ENCODE measurements at places on chromosomes 3 and 15.

GRCh38 chr3:14148041-14148985 lies 23.5 kb downstream of the TMEM43 start:
- DNase-seq = no peak

- no peak for DNase-seq
Measured at GRCh38 chr15:34122771-34123183, 20.9 kb downstream of the PGBD4 start.

DNA sequence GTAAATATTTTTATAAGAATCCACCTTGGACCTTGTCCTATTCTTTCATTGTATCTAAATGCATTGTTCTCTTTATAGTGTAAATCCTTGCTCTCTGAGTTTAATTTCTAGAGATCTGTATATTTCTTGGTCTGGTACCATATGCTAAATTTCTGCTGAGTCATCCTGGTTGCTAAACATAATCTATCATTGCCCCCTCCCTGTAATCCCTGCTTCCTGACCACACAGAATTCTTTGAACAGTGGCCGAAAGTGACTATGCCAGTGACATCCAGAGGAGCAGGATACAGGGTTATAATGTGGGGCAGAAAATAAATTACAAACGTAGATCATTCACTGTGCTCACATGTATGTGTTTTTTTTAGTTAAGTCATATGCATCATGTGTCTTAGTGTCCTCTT lies 143.1 kb downstream of the DIPK2A start:
- DNase-seq = no peak

DNA sequence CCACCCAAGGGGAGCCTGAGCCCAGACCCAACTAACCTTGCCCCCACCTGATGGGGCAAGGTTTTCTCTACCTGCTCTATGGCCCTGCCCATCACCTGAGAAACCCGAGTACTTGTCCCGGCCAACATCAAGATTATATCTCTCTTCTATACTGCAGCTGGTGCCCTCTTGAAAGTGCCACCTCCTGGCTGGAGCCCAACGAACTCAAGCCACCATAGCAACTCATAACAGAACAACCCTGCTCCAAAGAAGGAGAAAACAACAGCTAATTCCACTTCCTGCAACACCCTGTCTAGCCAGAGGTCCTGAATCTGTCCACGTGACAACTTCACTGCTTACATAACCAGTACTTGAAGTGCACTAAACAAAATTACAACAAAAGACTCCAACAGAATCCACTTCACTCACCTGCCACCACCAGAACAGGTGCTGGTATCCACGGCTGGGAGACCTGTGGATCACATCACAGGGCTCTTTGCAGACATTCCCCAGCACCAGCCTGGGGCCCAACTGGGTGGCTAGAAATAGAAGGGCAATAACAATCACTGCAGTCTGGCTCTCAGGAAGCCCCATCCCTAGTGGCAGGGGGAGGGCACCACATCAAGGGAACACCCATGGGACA lies 49.2 kb downstream of the PIERCE2 start:
- DNase-seq = no peak

DNA sequence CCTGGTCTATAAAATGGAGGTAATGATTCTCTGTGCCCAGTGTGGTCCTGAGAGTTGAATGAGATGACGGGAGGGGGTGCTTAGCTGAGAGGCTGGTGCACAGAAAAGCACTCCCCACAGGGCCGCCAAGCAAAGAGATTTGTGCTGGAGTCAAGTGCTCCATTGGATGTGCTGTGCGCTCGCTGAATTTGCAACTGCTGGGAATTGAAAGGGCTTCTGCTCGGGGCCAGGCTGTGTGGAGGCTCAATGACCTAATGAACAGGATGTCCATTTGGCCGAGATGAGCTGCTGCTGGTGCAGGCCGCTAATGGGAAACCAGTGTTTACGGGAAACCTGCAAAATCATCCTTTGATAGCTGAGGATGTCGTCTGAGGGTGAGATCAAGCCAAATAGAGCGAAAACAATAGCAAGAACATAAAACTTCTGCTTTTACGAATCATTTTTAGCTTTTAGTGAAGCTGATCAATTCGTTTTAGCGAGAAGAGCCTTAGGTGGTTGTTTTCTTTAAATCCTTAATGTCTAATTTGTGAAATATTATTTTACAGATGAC lies 211.7 kb downstream of the GABRG3 start:
- DNase-seq = no peak

DNA sequence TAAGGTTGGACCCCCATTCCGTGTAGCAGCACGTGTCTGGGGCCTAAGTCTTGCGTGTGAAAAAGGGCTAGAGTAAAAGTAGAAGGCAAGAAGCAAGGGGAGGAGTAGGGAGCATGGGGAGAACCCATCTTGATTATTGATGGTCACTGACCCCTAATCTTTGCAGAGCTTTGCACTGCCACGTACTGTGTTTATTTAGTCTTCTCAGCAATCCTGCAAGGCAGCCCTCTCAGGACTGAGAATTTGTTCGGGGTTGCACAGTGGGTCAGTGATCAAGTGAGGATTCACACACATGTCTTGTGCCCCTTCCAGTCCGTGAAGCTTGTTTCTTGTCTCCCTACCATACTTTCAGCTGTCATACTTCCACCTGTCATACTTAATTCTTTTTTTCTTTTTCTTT lies 7.2 kb downstream of the SEMA4B start:
- no peak for DNase-seq

GRCh38 chr3:25088284-25088683 lies 339.8 kb upstream of the RARB start:
- no peak for DNase-seq

- no peak for DNase-seq
Measured at GRCh38 chr3:194732617-194733016, 46.9 kb downstream of the FAM43A start.

DNA sequence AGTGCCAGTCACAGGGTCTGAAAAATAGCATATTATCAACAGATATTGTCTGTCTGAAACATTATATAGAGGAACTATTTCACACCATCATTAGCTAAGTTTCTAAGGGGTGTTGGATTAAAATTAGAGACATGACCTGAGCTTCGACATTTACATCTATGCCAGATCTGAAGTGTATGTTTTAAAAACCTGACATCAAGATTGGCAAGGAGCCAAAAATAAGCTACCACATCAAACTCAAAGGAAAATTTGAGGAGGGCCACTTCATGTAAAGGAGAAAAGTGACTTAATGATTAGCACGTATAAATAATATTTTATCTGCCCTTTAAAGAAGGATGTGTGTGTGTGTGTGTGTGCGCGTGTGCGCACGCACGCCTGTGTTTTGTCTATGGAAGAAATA lies 752.0 kb upstream of the GRM7 start:
- DNase-seq = no peak

DNA sequence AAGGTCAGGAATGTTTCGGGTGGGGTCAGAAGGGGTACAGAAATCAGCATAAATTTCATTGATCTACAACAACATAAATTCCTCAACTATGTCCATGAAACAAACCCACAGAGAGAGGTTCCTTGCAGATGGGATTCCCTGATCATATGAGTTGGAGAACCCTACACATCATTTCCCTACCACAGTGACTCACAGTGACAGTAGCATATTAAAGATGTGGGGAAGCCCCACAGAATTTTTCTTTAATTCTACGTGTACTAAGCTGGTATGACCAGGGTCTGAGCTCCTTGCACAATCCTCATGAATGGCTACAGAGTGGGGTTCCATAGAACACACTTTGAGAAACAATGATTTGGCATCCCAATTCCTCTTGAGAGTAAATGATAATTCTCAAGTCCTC lies 116.9 kb upstream of the RAD18 start:
- no peak for DNase-seq

DNA sequence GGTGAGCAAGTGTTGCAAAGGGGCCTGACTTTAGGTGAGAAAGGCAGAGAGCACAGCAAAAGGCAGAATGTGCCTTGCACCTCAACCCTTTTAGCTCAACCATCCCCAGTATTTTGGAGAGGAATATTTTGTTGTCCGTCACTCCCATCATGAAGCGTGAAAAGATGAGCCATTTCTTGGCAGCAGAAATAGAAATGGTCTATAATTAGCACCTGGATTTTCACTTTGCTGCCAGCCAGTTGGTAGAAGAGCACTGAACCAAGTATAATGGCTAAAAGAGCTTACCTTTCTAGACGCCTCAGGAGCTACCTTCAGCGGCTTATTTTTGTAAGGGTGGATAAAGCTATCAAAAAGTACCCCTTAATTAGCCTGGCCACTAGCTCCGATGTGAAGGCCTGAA lies 406.7 kb downstream of the OCA2 start:
- DNase-seq = no peak

DNA sequence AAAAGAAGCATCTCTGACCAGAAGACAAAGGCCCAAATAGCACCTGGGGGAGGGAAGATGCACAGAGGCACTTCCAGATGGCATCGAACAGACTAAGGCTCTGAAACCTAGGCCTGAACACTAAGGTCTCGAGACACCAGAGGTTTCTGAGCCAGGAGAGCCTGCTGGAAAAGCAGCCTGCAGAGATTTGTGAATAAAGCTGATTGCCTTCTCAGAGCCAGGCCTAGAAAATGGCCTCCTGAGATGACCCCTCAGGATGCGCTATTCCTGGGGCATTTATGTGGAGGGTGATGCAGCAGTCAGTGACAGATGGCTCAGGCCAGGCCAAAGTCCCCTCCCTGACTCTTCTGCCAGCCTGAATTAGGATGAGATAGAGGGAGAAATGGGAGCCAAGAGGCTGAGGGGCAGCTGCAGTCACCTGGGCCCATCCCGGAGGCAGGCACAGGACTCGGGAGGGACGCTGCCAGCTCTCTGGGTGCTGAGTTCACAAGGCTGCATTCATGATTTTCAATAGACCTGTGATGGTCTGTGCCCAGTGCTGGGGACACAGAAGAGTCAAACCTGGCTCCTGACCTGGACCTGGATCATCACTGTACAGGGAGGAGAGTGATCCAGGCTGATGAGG lies 6.9 kb downstream of the PRSS50 start:
- DNase-seq = no peak

- DNase-seq = no peak
Measured at GRCh38 chr3:49058011-49058410, 28.8 kb upstream of the IMPDH2 start.

DNA sequence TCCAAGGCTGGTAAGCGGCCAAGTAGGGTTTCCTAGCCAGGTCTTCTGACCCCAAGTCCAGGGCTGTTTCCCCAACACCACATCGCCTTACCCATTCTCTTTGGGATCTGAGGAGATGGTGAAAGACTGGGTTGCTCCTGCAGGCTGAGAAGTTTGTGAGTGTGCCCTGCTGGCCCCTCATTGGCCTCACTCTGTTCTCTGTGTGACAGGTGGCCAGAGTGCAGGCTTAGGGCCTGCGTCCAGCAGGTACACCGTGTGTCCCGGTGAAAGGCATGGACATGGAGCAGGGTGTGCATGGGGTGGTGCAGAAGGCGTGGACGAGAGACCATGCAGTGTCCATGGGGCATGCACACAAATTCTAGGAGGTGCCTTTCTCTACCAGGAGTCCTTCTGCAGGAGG lies 91.3 kb downstream of the DGKG start:
- no peak for DNase-seq

- no peak for DNase-seq
Measured at GRCh38 chr3:123423806-123424205, 25.1 kb downstream of the ADCY5 start.

DNA sequence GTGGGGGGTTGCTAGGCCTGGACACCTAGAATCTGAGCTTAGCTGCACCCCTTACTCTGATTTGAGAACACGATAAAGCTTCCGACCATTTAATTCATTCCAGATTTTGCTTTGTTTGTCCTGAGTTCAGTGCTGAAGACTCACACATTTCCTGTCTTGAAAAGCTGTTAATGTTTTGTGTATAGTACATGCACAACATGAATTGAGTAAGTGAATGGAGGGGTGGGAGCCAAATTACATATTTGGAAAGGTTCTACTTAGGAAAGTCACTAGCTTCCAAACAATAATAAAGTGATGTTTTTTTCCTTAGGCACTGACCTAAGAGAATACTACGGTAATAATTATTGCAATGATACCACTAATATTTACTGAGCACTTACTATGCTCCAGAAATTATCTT lies 955.2 kb upstream of the NR2F2 start:
- DNase-seq = no peak

GRCh38 chr3:22777834-22778233 lies 425.3 kb upstream of the UBE2E2 start:
- DNase-seq = no peak

GRCh38 chr3:160129459-160130061 lies 95.7 kb upstream of the C3orf80 start:
- no peak for DNase-seq

GRCh38 chr15:84714821-84715220 lies 1.1 kb downstream of the SEC11A start:
- no peak for DNase-seq

DNA sequence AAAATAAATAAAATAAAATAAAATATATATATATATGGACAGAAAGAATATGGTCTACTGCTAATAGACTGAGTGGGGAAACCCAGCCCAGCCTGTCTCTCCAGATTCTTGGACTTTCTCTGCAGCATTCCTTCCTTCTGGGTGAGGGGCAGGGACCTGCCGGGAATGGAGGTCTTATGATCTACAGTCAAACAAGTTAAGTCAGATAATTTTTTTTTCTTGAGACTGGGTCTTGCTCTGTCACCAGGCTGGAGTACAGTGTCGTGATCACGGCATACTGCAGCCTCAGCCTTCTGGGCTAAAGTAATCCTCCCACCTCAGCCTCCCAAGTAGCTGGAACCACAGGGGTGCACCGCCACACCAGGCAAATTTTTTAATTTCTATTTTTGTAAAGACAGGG lies 33.5 kb upstream of the ZNF774 start:
- no peak for DNase-seq
